ENCODE measurements at places on chromosomes 12 and 14.

- DNase-seq = no peak
Measured at GRCh38 chr12:131220331-131220685, 266.6 kb downstream of the ADGRD1 start.

- peak; percentile 10 for DNase-seq
Measured at GRCh38 chr12:120230326-120230973, 29.5 kb upstream of the RPLP0 start.

GRCh38 chr14:91388551-91388975 is 29.1 kb downstream of the CCDC88C start:
- DNase-seq = no peak

DNA sequence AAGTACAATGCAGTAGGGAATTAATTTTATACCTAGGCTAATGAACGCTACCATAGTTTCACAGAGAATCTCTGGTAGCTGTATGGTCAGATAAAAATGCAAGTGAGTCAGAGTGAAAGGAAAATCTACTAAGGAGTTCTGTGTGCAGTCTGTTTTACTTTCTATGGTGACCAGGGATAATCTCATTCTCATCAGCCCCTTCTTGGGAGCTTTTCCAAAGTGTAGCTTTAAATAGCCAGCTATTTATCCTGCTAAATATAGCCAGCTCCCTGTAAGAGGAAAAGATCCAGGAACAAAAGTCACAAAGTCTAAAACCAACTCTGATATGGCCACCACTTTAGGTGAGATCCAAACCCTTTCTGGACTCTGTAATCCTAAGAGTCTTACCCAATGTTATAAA is 75.5 kb downstream of the TMEM116 start:
- DNase-seq = no peak

DNA sequence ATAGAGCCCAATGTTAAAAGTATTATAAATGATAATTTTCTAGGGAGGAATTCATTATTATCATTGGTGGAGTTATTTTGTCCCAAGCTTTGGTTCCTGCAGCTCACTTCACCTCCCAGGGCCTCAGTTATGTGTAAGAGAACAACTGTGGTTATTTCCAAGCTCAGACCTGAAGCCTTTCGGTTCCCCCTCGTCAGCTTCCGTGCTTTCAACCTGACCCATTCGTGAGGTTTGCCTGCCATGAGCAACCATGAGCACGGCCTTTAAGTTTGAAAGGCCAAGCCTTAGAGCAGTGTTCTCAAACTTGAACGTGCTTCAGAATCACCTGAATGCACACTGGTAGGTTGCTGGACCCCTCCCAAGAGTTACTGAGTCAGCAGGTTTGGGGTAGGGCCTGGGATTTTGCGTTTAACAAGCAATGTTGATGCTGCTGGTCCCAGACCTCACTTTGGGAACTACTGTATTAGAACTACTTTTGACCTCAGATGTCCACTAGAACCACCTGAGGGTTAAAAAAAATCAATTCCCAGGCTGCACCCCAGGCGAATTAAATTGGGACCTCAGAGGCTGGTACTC is 133.0 kb upstream of the PRMT8 start:
- DNase-seq = no peak

- no peak for DNase-seq
Measured at GRCh38 chr12:131933387-131933786, 4.3 kb downstream of the PUS1 start.

DNA sequence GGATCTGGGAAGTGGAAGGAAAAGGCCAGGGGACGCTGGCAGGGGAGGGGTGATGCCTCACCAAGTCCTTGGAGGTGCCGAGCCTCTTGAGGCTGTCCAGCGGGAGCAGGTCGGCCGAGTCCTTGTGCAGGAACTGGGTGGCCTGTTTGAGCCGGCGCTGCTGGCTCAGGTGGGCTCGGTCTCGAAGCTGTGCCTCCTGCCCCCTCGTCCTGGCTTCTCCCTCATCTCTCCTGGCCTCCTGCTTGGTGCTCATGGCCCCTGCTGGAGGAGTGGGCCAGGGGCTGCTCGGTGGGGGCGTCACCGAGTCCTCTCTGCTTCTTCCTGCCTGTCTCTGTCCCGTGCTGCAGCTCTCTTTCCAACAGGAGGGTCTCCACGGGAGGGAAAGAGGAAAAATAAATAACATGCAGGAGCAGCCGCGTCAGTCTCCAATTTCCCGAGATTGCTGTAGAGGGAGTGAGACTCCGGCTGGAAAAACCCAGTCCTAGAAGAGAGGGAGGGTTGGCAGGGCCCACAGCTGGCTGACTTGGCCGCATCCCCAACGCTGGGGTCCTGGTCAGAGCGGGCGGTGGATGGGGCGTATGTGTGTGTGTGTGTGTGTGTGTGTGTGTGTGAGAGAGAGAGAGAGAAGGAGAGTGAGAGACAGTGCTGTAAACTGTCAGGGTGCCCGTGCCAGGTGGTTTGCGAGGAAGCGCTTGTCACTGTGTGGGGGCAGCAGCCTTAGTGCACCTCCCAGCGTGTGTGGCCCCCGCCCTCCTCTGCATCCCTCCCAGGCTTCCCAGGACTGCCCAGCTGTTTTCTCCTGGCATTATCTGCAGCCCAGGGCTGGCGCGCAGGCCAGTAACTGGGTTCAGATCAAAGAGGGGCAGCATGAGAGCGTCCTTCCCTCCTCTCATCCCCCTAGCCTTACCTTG is at the start of gene NRIP2:
NRIP2 (minus strand) TSS at position 455 of the 911 bp plus-strand sequence; CDS start at position 403, 52 bp downstream.
- peak; percentile 8 for DNase-seq

DNA sequence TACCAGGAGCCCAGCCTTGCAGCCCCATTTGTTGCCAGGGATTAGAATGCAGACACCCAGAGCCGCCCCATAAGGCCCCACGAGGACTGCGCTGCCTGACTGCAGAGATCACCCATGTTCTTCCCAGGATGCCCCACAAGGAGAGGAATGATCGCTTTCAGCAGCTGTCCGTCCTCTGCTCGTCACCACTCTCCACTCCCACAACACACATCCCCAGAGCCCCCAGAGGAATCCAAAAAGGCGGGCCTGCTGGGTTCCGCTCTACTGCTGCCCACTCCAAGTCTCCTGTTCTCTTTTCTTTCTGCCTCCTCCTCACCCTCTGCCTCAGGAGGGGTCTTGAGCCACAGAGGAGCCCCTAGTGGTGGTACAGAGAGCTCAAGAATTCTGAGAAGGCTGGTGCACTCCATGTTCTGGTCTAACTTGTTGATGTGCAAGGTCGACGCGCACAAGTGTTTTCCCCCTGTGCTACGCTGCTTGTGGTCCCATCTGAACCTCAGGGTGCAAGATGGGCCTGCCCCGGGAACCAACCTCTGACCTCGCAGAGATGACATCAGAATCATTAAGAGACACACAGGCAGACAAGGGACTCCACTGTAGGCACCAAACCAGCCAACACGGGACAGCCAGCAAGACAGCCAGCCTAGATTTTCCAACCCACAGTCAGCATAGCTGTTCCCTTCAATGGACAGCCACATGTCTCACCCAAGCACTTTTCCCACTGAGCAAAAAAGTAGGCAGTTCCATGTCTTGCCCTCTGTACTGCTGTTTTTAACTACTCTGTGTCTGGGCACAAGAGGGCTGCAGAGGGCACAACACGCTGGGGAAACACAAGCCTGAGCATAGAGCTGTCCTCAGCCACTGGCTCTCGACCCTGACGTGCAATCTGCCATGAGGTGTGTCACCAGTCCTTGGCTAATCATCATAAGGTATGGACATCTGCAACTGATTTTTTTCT is 29.9 kb downstream of the PXN start:
- no peak for DNase-seq

DNA sequence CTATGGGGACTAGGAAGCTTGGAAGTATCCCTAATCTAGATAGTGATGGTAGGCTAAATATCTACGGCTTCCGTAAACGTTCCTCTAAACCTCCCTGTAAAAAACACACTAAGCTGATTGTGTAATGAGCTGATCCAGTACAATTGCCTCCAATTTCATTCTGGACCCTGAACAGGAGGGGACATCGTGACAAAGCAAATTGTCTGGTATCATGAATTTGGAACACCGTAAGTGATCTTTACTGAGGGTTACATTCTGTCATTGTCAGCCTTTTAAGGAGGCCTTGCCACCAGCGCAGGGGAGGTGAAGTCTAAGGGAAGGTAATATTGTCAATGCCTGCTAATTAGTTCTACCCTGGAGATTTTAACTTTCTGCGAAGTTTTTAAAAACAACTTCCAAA is 487 bp upstream of the MGST1 start:
- DNase-seq = no peak

DNA sequence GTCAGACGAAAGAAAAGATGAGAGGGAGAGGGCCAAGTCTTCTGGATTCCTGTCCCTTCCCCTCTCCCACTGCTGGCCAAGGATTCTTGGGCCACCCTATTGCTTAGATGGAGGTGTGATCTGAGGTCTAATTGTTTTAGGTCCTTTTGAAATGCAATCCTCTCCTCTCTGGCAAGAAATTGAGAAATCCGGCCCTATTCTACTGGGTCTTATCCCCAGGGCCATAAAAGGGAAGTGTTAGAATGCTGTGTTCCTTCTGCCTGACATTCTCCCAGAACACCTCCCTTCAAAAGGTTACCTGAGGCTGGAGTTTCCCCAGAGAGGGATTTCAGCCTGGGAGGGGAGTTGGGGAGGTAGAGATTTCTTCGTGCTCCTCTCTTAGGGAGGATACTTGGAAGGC is 4.4 kb downstream of the WNT5B start:
- no peak for DNase-seq

DNA sequence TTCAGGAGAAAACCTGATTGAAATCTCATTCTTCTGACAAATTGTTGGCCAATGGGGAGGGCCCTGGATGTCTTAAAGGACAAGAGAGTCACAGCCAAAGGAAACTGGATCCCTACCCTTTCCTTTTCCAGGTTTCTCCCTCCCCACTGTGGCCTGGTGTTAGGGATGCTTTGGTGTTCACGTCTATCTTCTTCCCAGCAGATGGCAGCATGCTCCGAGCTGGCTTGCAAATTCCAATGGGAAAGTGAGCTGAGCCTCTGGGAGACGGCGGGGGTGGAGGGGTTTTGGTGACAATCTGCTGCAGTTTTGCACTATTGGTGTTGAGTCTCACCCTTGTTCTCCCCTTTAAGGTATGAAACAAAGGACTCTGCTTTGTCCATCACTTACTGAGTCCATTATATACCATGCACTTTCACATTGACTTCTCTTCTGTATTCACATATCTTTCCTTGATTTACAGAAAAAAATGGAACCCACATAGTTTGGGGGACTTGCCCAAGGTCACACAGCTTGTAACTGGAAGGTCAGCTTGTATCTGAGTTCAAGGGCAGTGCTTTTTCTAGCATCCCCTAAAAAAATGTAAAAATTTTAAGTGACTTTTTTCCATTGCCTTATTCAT is 39.3 kb downstream of the CCDC177 start:
- no peak for DNase-seq

DNA sequence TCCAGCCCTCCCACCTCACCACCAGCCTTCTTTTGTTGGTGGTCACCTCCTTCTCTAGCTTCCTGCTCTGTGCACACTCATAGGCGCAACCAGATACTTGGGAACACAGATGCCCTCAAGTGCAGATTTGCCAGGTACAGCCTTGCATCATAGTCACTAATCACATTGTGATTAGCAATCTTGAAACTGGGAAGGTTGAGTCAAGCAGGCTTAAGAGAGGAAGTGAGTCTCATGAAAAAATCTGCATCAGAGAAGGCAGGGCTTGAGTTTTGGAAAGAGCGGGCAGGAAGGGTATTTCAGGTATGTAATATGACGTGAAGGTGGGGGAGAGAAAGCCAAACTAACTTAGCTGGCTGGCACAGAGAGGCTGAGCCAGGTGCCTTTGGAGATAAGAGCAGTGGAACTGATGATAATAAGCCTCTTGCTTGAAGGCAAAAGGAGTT is 2.7 kb upstream of the RABGGTA start:
- no peak for DNase-seq

GRCh38 chr12:42741771-42742510 is 152.4 kb upstream of the PRICKLE1 start:
- DNase-seq = no peak

DNA sequence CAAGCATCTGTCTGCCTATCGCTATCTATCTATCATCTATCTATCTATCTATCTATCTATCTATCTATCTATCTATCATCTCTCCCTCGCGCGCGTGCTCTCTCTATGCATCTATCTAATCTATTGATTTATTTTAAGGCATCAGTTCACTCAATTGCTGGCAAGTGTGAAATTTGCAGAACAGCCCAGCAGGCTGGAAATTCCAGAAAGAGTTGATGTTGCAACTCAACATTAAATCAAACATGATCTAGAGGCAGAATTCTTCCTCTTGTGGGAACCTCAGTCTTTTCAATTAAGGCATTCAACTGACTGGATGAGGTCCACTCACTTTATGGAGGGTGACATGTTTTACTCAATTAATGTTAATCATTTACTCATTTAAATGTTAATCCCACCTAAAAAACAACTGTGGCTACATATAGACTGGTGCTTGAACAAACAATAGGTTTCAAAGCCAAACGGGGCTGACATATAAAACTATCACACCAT is 1210.8 kb downstream of the GALC start:
- no peak for DNase-seq

GRCh38 chr14:22487401-22487800 is 101.6 kb downstream of the DAD1 start:
- DNase-seq = no peak

- DNase-seq = peak; percentile 98
Measured at GRCh38 chr14:53793790-53794505, 162.7 kb downstream of the BMP4 start.

DNA sequence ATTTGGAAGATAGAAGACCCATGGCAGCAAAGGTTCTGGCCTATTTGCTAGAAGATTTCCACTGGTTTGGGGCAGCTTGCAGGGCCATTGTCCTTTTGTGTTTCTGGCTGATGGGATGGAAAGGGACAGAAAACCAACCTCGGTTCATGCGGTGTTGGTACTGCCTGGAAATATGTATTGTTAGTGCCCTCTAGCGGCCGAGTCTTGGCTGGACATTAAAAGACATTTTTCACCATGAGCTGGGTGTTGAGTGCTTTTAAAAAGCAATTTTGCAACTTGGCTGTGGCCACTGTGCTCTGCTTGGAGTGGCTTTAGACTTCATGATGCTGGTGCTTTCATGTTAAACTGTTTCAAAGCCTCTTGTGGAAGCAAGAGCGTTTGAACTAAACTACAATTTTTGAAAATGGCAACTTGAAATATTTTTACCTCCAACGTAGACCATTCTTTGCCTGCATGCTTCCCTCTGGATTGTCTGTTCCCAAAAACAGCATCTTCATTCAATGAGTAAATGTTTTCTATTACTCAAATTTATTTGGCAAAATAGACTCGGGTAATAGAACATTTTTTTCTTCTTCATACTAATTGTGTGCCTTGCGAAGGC is 102.7 kb upstream of the TBX5 start:
- DNase-seq = peak; percentile 70

GRCh38 chr12:6684609-6685008 is 4.6 kb downstream of the ZNF384 start:
- peak; percentile 32 for DNase-seq

GRCh38 chr14:75226755-75227544 is 50.5 kb upstream of the TMED10 start:
- no peak for DNase-seq

DNA sequence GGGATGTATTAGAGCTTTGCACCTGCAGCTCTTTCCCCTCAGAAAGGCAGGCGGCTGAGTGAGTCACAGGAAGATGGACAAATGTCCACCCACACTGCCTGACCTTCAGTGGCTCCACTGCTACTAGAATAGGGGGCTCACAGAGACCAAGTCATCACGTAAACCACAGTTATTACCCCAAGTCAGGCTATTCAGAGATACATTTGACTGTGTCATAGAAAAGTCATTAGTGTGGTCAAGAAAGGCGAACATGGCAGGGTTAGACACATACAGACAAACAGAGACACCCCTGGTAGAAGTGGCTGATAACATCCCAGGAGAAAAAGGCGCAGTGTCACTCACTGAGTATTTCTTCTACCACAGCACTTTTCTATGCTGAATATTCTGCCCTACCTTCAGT is 36.0 kb downstream of the GCH1 start:
- DNase-seq = no peak

GRCh38 chr14:36361210-36361853 is 40.9 kb upstream of the MBIP start:
- no peak for DNase-seq

GRCh38 chr12:76711241-76711640 is 52.7 kb upstream of the ZDHHC17 start:
- DNase-seq = no peak

All from NCI-H2029 (cell line).